ENCODE measurements at places on chromosomes 16 and 17.

DNA sequence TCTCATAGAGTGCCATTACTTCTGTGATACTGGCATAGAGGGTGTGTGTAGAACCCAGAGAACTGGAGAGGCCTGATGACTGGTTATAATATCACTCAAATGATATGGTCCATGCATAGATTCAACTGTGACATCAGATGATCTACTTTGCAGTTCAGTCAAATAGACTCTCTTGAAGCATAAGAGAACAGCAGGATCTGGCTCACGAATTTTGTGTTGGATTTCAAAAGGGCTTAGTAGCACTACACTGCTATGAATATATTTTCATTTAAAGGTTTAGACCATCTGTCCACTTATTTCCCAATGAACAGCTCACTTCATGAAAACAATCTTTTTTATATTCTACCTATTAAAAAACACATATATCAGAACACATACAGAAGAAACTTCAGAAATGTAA is 119.7 kb downstream of the KIF2B start:
- H3K4me3 ChIP-seq = no peak overlapping the region
- no peak overlapping the region for H3K27ac ChIP-seq
- H3K27me3 ChIP-seq = peaks cover 7% of the 10 kb centered on the region

DNA sequence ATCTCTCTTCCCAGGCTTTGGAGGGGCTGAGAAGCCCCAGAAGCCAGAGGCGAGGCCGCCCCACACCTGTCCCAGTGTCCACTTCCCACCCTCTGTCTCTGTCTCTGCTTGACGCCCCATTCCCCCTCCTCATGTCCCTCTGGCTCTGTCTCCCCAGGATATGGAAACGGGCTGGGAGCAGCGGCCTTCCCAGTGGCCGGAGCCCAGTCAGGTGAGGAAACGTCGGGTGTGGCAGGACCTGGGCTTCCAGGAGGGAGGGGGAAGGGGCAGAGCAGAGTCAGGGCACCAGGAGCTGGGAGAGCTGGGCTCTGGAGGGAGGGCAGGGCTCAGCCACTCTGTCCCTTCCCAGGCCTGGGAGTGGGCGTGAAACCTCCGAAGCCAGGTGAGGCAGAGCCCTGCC is 10.6 kb upstream of the PKMYT1 start:
- no peak overlapping the region for H3K4me3 ChIP-seq
- no peak overlapping the region for H3K27ac ChIP-seq

- H3K36me3 ChIP-seq = peaks cover 13% of the 10 kb centered on the region
- H3K27me3 ChIP-seq = peaks cover 14% of the 10 kb centered on the region
- no peak for DNase-seq
- no peaks in the 10 kb centered on the region for H3K4me1 ChIP-seq
Observed at GRCh38 chr17:28221751-28222414, 97.1 kb upstream of the TMEM97 start.

- no peak overlapping the region for H3K27ac ChIP-seq
- peaks cover 31% of the 10 kb centered on the region for H3K4me1 ChIP-seq
- peaks cover 5% of the 10 kb centered on the region for H3K27me3 ChIP-seq
- no peak for DNase-seq
- H3K36me3 ChIP-seq = no peaks in the 10 kb centered on the region
Observed at GRCh38 chr17:12982224-12982623, 35.6 kb downstream of the ELAC2 start.

DNA sequence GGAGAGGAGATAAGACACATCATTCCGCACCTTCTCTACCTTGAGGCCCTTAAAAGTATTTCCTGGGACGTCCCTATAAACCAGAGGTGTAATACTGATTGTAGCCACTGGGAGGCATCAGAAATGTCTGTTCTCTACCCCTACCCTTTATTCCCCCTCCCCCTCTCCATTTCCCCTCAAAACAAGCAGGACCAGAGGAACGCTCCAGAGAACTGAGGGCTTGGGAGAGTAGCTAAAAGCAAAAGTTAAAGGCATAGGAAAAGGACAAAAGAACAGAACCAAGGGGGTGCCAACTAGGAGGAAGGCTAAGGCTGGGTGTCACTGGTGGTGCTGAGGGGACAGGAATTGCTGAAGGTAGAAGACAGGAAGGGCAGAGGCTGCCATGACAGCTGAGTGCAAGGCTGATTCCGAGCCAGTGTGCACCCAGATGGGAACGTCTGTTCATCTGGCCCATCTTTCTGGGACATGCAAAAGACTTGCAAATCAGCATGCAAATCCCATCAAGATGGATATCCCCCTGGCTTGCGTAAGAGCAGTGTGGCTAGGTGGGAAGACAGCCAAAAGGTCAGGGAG is 6.7 kb downstream of the CAMTA2 start:
- H3K27me3 ChIP-seq = peaks cover 5% of the 10 kb centered on the region
- peaks cover 22% of the 10 kb centered on the region for H3K36me3 ChIP-seq
- peaks cover 20% of the 10 kb centered on the region for H3K4me1 ChIP-seq
- H3K27ac ChIP-seq = peak overlapping the region; percentile 6

DNA sequence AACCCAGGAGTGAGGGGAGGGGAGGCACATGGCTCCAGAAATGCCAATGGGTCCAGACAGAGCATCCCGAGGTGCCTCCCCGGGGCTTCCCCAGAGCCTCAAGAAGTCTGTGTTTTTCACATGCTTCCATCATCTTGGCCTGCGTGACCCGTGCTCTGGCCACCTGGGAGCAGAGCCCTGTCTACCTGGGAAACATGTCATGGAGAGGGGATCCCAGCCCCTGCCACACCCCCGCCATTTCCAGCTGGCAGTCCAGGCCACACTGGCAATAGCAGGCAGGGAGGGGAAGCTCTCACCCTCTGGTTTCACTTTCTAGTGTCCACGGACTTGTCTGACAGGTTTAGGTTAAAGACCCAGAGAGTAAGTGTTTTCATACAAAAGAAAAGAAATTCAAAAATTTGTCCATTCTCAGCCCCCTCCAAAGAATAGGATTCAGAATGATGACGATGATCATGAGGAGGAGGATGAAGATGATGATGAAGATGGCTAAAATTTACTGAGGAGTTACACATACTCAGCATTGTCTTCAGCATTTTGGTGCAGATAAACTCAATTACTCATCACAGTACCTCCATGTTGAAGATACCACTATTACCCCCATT is 9.0 kb downstream of the SMIM5 start:
- no peak for DNase-seq
- H3K27me3 ChIP-seq = peaks cover 3% of the 10 kb centered on the region
- no peak overlapping the region for H3K4me3 ChIP-seq
- H3K27ac ChIP-seq = no peak overlapping the region
- no peaks in the 10 kb centered on the region for H3K36me3 ChIP-seq

GRCh38 chr17:79027274-79027924 is 3.4 kb downstream of the C1QTNF1 start:
- H3K4me1 ChIP-seq = peaks cover 30% of the 10 kb centered on the region
- no peak overlapping the region for H3K27ac ChIP-seq
- H3K27me3 ChIP-seq = peaks cover 100% of the 10 kb centered on the region
- H3K36me3 ChIP-seq = no peaks in the 10 kb centered on the region
- no peak for DNase-seq

DNA sequence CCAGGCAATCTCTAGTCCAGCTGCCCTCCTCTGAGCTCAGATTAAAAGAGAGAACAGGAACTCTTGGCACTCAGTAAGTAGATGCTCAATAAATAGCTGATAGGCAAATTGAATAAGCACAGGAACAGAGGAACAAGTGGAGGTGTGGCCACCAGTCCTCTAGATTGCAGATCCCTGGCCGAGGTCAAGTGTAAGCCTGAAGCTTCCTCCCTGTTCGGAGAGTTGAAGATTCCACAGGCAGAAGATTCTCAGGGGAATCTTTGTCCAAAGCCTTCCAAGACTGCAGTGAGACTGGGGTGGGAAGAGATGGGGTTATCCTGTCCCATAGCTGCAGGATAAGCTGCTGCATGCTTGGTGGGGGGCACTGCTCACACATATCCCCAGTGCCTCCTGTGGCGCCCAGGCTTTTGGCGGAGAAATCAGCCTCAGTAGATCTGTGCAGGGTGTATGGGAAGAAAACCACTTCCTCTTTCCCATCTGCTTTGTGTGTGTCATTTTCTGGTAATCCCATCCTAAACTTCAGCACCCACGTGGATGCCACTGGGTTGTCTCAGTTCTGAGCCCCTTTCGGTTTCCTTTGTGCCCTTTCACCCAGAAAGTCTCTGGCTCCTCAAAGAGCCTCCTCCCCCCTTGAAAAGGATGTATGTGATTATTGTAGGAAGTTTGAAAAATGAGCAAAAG is 12.1 kb downstream of the CD300A start:
- peaks cover 73% of the 10 kb centered on the region for H3K27me3 ChIP-seq
- H3K36me3 ChIP-seq = no peaks in the 10 kb centered on the region
- no peaks in the 10 kb centered on the region for H3K4me1 ChIP-seq
- H3K4me3 ChIP-seq = no peak overlapping the region

DNA sequence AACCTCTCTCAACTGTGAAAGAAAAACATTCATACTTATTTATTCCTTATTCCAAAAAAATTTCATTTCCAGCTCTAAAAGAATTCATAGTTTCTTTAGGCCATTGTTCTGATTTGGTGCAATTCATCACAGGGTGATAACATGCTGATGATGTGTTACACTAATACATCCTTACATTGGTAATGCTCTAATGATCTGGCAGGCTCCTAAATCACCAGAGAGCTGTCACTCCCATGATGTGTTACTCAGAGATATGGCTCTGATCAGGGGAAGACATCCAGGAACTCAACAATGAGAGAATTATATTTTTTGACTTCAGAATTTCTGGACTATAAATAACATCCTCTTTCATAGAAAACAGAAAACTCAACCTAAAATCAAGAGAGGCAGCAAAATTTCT is 209.3 kb downstream of the CHD9NB start:
- no peaks in the 10 kb centered on the region for H3K4me1 ChIP-seq
- no peak overlapping the region for H3K27ac ChIP-seq
- no peak for DNase-seq
- peaks cover 3% of the 10 kb centered on the region for H3K27me3 ChIP-seq
- no peaks in the 10 kb centered on the region for H3K36me3 ChIP-seq

DNA sequence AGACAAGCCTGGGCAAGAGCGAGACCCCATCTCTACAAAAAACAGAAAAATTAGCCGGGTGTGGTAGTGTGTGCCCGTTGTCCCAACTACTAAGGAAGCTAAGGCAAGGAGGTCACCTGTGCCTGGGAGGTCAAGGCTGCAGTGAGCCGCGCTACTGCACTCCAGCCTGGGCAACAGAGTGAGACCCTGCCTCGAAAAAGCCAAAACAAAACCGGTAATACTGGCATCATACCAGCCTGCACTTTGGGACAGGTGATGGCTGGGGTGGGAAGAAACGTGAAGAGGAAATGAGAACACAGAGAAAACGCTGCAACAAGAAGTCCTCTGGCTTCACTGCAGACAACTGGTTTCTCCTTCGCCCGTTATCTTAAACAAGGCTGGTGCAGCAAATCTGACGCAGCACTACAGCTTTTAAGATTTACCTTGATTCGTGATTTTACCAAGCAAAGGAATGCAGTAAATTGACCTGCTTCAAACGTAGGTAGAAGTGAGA is 725 bp upstream of the CASC3 start:
- H3K4me3 ChIP-seq = peak overlapping the region; percentile 95
- peaks cover 26% of the 10 kb centered on the region for H3K4me1 ChIP-seq
- peak overlapping the region; percentile 99 for H3K27ac ChIP-seq
- peaks cover 4% of the 10 kb centered on the region for H3K27me3 ChIP-seq

DNA sequence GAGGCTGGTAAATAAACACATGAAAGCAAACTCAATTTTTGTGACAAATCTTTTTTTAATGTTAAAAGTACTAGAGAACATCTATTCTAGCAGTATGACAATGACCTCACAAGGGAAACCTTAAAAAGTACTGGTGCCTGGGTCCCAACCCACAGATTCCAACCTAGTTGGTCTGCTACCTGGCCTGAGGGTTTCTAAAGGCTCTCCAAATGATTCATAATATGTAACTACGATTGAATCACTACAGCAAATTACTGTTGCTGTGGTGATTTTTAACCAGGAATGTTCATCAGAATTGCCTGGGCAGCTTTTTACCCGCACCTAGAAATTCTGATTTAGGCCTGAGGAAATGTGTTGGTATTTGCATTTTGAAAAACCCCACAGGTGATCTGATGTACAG is 26.1 kb downstream of the CDR2 start:
- no peaks in the 10 kb centered on the region for H3K27me3 ChIP-seq
- DNase-seq = no peak
- no peaks in the 10 kb centered on the region for H3K4me1 ChIP-seq
- no peak overlapping the region for H3K4me3 ChIP-seq
- no peak overlapping the region for H3K27ac ChIP-seq

DNA sequence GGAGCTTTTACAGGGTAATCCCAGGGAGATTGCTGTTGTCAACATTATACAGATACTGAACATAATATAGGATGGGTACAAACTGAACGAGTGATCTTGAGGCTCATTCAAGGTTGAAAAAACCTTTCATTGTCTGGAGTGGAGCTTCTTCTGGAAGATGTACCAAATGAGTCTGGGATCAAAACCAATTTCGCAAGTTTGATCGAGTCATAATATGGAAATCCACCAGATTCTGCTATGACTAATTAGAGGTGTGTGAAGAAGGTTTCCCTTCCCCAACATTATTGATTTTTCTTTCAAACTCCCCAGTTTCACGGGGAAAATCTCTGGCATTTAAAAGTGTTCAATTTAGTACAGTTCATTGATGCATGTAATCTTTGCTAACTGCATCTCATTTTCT is 324.1 kb downstream of the ZFHX3 start:
- H3K27me3 ChIP-seq = no peaks in the 10 kb centered on the region
- peaks cover 9% of the 10 kb centered on the region for H3K4me1 ChIP-seq
- H3K36me3 ChIP-seq = peaks cover 2% of the 10 kb centered on the region
- H3K27ac ChIP-seq = no peak overlapping the region
- no peak overlapping the region for H3K4me3 ChIP-seq
- DNase-seq = no peak

DNA sequence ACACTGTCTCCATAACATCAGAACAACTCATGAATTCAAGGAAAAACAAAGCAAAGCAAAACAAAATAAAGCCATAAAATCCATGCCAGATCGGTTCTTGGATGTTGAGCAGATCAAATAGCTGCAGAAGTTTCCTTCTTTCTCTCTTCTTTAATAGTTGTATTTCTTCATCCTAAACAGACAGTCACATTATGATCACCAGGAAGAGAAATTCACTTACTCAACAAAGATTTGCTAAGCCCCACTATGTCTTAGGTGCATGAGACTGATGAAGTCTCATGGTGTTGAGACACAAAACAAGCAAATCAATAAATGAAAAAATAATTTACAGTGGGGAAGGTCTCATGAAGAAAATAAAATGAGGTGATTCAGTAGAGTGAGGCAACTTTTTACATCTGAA is 72.8 kb downstream of the WIPI1 start:
- H3K27ac ChIP-seq = no peak overlapping the region
- no peaks in the 10 kb centered on the region for H3K36me3 ChIP-seq
- H3K27me3 ChIP-seq = peaks cover 4% of the 10 kb centered on the region
- no peak for DNase-seq
- H3K4me1 ChIP-seq = peaks cover 42% of the 10 kb centered on the region
- no peak overlapping the region for H3K4me3 ChIP-seq

DNA sequence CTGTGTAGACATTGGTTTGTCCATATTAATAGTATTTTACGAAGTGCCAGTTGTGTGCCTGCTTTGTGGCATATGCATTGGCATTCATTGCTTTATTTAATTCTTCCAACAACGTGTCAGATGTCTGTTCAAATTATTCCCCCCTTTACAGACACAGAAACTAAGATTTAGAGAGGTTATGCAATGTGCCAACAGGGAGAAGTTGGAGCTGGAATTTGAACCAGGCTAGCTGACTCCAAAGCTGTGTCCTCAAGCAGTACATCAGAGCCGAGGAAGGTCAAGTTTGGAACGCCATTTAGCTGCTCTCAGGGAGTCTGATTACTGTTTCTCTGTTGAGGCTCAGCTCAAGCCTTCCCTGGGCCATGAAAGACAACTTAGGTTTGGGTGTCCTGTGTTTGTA is 232.3 kb downstream of the WWOX start:
- H3K4me1 ChIP-seq = peaks cover 60% of the 10 kb centered on the region
- no peak for DNase-seq
- peaks cover 7% of the 10 kb centered on the region for H3K36me3 ChIP-seq
- H3K27me3 ChIP-seq = peaks cover 3% of the 10 kb centered on the region
- H3K4me3 ChIP-seq = no peak overlapping the region

GRCh38 chr17:153851-154250 is 16.5 kb downstream of the SCGB1C2 start:
- H3K36me3 ChIP-seq = no peaks in the 10 kb centered on the region
- DNase-seq = no peak
- H3K4me1 ChIP-seq = no peaks in the 10 kb centered on the region
- no peak overlapping the region for H3K4me3 ChIP-seq

Data from nephron progenitor cell (in vitro differentiated cells).